ENCODE measurements at places on chromosomes 4 and X.

DNA sequence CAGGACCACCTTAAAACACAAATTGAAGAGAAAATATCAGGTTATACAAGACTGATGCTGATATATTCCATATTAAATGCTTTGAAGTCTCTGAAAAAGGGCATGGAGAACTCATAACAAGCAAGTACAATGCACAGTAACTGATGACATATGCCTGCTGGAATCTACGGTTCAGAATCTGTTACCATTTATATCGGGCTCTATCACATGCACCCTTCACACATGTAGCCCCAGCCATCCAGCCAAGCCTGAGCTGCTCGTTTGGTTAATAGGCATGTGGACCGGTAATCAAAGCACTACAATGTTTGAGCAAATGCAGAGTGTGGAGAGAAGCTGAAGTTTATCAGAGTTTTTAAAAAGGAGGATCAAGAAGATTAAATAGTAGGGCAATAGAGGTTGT lies 11.8 kb downstream of the COMMD8 start:
- DNase-seq, result no peak

- no peak for DNase-seq
These were observed 55.3 kb downstream of the ANAPC10 start for GRCh38 chr4:145042601-145043285.

GRCh38 chr4:59945277-59945676 lies 1254.8 kb upstream of the ADGRL3 start:
- DNase-seq, result no peak

- DNase-seq, result no peak
These were observed 47.9 kb upstream of the UNC5C start for GRCh38 chr4:95596676-95597075.

GRCh38 chr4:148359769-148360168 lies 82.4 kb downstream of the NR3C2 start:
- no peak for DNase-seq

GRCh38 chr4:93384241-93384640 lies 444.3 kb upstream of the ATOH1 start:
- DNase-seq, result no peak

DNA sequence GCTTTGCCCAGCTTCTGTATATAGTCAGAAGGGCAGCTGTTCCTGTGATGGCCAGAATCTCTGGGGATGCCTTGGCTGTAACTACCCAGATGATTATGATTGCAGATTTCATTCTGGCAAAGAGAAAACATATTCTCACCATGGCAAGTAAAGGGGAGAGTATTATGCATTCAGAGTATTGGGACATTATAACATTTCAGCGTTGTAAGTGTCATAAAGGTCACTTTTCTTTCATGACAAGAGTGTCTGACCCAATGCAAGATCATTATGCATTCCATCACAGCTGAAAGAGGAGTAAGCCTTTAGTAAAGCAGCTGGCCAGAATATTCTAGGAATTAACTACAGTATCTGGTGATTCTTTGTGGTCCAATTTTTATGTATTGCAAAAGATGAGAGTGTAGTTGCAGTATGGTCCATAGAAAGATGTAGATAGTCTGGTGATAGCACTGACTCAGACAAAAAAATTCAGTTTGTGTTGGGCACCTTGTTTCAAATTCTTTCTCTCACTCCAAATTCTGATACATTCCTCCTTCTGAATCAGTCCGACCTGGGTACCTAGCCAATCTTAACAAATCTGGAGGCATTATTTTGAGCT lies 2366.3 kb downstream of the PCDH7 start:
- no peak for DNase-seq

DNA sequence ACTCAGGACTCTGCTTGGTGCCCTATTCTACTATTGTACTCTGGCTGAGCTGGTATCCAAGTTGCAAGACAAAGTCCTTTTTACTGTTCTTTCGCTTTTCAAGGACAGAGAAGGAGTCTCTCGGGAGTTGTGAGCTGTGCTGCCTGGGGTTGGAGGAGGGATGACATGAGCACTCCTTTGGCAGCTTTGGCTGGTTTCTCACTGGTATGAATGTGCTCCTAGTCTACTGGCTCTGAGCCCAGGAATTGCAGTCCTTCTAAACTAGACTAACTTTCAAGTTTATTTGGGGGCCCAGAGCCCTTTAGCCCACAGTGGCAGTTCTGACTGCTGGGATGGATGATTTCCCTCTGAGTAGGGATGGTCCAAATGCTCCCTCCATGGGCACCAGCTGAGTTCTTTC lies 997.1 kb downstream of the RAB28 start:
- DNase-seq, result no peak

- DNase-seq, result no peak
These were observed 48.1 kb upstream of the BCOR start for GRCh38 chrX:40145923-40146261.

GRCh38 chrX:3252744-3253143 lies 93.7 kb downstream of the MXRA5 start:
- no peak for DNase-seq

DNA sequence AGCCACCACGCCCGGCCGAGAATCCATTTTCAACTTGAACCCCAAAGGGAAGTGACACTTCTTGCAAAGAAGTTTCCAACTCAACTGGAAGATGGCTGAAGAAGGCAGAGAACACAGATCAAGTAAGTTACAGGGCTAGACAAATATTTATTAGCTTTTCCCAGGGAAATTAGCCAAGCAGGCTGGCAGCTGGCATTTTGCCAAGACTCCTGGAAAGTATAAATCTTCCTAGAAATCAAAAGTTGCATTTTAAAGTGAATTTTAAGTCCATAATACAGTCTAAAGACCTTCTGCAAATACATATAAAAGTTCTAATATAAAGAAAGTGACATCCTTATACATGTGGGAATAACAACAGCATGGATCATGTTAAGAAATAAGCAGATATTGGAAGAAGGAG lies 3.4 kb upstream of the MRPL1 start:
- no peak for DNase-seq

- DNase-seq, result no peak
These were observed 9.6 kb upstream of the KLF8 start for GRCh38 chrX:56222473-56223000.

DNA sequence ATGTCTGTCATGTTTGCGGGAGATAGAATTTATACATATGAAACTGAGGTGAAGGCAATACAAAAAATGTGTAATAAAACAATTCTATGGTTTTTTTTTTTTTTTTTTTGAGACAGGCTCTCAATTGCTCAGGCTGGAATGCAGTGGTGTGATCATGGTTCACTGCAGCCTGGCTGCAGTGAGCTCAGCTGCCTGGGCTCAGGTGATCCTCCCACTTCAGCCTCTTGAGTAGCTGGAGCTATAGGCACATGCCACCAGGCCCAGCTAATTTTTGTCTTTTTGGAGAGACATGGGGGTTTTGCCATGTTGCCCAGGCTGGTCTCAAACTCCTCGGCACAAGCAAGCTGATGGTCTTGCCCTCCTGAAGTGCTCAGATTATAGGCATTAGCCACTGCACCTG lies 10.1 kb downstream of the RADX start:
- no peak for DNase-seq

GRCh38 chr4:62243895-62244294 lies 1043.8 kb downstream of the ADGRL3 start:
- no peak for DNase-seq
